ENCODE measurements at places on chromosomes 6 and 20.

DNA sequence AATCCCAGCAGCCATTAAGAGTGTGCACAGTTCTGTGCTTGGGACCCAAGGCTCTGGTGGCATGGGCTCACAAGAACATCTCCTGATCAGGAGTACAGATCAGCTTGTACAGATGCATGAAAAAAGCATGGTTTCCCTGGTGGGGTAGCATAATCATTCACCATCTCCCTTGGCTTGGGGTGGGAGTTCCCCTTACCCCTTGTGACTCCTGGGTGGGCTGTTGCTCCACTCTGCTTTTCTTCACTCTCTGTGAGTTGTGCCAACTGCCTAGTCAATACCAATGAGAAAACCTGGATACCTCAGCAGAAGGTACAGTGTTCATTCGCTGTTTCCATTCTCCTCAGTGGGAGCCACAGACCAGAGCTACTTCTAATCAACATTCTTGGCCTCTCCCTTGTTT, 13.6 kb upstream of the HLA-DQB1 start:
- DNase-seq: no peak

DNA sequence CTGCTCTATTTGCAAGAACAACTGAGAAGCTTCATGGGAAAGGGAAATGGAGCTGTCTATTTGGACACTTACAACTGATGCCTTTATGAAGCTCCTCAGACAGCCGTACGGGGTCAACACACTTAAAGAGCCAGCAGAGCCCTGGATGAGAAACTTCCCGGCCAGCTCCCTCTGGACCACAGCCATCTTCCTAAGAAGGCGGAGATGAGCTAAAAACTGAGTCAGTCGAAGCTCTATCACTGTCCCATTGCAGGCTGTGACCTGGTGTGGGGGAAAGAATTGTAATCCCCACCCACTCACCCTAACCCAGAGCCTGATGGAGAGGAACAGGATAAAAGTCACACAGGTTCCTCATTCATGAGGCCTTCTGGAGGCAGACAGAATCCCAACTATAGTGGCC, 360.4 kb upstream of the JARID2 start:
- DNase-seq: no peak

DNA sequence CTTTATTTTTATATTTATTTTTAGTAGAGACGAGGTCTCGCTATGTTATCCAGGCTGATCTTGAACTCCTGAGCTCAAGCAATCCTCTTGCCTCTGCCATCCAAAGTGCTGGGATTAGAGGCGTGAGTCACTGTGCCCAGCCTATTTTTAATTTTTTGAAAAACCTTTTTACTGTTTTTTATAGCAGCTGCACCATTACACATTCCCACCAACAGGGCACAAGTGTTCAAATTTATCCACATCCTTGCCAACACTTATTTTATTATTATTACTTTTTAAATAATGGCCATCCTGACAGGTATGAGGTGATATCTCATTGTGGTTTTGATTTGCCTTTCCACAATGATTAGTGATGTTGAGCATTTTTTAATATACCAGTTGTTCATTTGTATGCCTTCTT, 42.5 kb downstream of the PACSIN1 start:
- DNase-seq: no peak

DNA sequence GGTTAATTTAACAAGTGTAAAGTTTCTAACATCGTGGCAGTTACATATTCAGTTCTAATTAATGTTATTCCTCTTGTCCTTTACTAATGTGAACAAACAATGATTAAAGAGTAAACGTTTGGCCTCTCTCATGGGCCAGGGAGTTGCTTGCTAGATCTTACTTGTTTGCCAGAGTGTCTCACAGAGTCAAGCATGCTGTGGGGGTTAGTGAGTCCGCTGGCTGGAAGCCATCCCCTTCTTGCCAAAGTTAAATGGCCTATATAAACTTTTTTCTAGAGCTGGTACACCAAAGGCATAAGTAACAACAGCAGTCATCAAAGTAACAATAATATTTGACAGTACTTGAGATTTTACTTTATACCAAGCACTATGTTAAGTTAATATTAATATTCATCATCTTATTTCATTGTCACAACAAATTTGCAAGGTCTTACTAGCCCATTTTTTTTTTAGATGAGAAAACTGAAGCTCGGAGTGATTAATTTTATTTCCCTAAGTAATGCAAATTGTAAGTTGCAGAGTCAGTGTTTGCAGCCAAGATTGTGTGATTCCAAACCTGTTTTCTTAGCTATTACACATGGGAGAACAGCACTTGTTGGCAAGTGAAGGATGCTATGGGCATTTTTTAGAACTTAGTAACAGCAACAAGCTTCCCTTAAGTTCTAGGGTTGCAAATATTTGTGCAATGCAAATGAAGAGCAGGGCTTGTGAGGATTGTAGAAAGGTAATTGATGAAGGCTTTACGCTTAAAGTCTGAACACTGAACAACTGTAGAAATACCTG, 224.5 kb downstream of the RFPL4B start:
- DNase-seq: no peak

DNA sequence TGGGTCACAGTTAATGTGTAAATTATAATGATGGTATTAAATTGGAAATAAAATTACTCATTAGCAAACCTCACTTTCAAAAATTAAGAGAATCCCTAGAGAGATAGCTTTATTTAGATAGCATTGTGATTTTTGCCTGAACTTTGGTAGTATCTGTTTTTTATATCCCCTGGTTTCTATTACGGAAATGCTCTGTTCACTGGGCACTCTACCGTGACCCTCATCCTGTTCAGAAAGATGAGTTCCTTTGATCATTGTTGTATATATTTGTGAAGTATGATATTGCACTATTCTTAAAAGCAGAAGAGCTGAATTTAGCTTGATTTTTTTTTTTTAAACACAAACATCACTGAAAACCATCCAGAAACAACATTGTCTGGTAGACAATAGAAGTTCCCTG, 1143.8 kb upstream of the MAP3K7 start:
- DNase-seq: no peak

DNA sequence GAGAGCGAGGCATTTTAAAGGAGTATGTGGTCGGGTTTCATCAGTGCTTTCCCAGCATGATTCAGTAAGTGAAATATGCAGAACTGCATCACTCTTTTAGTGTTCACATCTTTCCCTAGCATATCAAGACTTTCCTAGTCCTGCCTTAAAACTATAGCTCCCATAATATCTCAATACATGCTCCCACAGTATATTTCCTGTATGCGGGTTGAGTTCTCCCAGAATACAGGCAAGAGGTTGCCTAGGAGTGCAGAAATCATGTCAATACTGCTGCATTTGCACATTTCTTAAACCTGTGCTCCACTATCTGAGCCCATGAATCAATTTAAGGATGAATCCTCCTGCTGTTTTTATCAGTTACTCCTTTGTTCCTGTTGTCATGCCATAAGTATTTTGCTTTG, 386.6 kb upstream of the SLC35B3 start:
- no peak for DNase-seq

GRCh38 chr20:39146394-39146793, 184.2 kb downstream of the DHX35 start:
- no peak for DNase-seq

DNA sequence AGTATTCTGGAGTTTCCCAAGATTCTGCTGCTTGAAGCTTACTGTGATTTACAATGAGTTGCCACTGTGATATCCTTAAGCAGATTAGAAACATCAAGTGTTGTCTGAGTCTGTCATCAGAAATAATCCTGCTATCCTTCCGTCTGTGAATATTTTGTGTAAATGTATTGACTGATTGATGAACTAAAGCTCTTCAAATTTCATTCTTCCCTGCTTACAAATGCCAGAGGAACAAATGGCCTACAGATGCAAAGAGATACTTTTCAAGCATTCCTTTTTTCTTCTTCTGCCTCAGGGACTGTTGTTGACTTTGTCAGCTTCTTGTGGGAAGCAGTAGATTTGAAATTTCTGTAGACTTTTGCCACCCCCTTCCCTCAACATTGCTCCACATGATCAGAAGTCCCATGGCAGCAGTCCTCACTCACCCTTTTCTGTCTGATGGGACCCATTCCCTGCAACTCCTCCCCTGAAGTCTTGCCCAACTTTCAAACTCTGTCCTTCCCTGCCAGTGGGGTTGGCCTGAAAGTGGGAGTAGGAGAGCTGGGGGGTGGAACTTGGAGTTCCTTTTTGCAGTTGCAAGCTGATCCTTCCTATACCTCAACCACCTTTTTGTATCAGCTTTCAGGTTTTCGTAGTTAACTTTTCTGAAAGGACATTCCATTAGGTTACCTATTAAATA, 38.5 kb upstream of the MLIP start:
- DNase-seq: no peak

All from RWPE2 (cell line).